ENCODE measurements at places on chromosomes 2 and 18. TPM values are rescaled to one million over a fixed set of nuclear protein-coding genes. Genes with fewer than 3 reads are reported as not detected.

Gene COL3A1
- total RNA-seq = 7,536 TPM

Gene C18orf54
- 0.66 TPM for total RNA-seq

Gene OXER1
- total RNA-seq = not detected

Gene ADGRF3
- under 0.01 TPM for total RNA-seq

Gene NPPC
- not detected for total RNA-seq

Gene SLC11A1
- under 0.01 TPM for total RNA-seq

Gene PSMG2
- 53.0 TPM for total RNA-seq

Gene GREB1
- total RNA-seq = 0.29 TPM

Gene ASIC4
- total RNA-seq = not detected

Gene ANKRD30BL
- 0.14 TPM for total RNA-seq

Gene ROCK1
- total RNA-seq = 46.0 TPM

Gene ACVR1C
- not detected for total RNA-seq

Gene MYO1B
- total RNA-seq = 143 TPM

Gene DAW1
- total RNA-seq = 1.5 TPM

Gene SCLY
- total RNA-seq = 11.4 TPM

Gene MAP3K20
- total RNA-seq = 27.4 TPM

Gene SNED1
- total RNA-seq = 16.6 TPM

Gene PKP4
- 20.6 TPM for total RNA-seq

Gene ITPRIPL1
- 1.7 TPM for total RNA-seq

Gene CAPN14
- total RNA-seq = not detected

Gene ACTG2
- 61.7 TPM for total RNA-seq

All from placental pericyte (primary cell).